Stimulated activated CD4-positive, alpha-beta T cell treated with anti-CD3 and anti-CD28 coated beads, Interleukin-1b, Interleukin-23, amount 100 ng/mL, for 1 hour (primary cell): ENCODE measurements at places on chromosomes 4 and X.

- DNase-seq = no peak
Measured at GRCh38 chr4:13355111-13355880, 128.8 kb downstream of the RAB28 start.

- no peak for DNase-seq
Measured at GRCh38 chr4:172631832-172632231, 536.8 kb upstream of the GALNT7 start.

DNA sequence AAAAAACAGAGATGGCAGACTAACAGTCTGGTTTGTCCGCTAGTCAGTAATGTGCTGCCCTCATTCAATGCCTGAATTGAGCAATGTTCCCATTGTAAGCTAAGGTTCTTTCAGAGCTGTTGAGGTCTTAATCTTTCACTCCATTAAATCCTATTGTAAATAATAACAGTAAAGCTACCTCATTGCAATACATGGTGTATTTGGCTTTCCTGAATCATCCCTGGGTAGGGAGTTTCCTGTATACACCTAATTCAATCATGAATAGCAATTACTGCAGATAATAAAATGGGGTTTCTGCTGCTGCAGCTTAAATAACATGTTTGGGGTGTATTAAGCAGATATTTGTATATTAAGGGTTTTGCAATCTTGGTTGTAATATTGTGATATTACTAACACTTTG is 1100.2 kb upstream of the INTU start:
- no peak for DNase-seq

GRCh38 chr4:148435654-148436406 is 6.4 kb downstream of the NR3C2 start:
- DNase-seq = no peak

DNA sequence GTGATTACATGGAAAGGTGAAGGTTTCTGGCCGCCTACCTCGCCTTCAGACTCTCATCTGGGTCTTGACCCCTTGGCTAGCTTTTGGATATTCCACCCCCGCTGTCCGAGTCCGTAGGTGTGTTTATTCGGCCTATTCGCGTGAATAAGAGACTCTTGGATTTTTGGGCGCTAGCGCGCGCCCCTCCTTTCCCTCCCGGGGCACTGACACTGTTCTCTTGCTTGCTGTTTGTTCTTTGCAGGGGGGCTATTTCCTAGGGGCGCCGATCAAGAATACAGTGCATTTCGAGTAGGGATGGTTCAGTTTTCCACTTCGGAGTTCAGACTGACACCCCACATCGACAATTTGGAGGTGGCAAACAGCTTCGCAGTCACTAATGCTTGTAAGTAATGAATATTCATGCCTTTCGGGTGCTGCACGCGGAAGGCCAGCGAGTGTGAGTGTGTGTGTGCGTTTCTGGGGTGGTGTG is 932 bp downstream of the GRIA2 start:
- DNase-seq = no peak
